HS-27A (cell line): ENCODE measurements at places on chromosomes 4 and X.
A peak's percentile ranks its signal among the peaks of the same experiment; 100 is the strongest.

- peak; percentile 93 for DNase-seq
Measured at GRCh38 chr4:25172961-25173915, 13.0 kb upstream of the SEPSECS start.

DNA sequence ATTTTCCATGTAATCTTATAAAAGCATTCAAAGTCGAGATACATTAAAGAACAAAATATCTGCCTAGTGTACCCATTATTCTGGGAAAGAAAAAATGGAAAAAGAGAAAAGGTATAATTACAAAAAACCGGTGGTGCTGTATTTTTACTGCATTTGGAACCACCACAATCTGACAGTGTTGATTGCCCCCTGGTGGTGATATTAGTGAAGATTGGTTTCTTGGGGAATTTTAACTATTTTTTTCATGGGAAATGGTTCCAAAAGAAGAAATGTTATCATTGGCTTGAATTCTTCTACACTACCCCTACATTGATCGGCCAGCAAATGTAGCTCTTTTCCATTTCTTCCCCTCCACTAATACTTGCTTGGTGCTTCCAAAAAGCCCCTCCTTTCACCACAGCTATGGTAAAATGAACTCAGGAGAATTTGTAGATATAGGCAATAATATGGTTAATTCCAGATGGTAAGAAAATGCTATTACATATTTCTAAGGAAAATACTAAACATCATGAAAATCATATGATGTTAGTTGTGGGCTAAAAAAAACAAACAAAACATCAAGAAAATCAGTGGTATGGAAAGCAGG lies 50.0 kb downstream of the COX18 start:
- DNase-seq, result peak; percentile 31

DNA sequence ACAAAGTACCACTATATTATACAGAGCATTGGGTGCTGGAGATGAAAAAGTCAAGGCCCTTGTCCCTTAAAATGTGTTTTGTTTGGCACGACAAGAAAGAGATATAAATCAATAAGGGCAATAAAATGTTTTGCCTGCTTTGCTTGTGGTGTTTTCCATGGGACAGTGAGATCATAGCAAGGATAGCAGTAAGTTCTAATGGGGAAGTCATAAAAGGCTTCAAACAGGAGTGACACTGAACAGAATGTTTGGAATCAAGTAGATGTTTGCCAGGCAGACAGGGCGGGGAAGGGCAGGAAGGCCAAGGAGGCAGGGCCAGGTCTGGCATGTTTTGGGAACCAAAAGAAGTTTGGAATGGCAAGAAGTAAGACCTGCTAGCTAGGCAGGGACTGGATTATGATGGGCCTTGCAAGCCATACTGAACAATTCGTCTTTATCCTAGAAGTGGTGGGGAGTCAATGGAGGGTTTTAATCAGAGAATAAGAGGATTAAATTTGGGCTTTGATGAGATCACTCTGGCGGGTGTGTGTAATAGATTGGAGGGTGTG lies 16.4 kb downstream of the FGF2 start:
- no peak for DNase-seq

DNA sequence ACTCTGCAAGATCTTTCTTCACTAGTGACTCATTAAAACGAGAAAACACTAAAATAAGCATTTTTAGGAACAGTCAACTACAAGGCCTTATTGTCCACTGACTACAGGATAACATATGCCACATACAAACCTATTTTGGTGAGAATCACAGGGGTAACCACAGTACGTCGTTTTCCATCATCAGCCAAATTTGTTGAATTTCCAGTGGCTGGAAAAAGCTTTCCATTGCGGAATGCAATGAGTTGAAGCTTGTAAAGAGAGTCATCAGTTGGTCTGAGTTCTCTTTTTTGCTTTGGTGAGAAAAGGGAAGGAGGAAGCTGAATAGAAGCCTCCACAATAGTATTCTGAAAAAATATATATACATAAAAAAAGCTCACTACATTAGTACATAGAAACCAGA lies 102.4 kb downstream of the ADGRA3 start:
- no peak for DNase-seq

DNA sequence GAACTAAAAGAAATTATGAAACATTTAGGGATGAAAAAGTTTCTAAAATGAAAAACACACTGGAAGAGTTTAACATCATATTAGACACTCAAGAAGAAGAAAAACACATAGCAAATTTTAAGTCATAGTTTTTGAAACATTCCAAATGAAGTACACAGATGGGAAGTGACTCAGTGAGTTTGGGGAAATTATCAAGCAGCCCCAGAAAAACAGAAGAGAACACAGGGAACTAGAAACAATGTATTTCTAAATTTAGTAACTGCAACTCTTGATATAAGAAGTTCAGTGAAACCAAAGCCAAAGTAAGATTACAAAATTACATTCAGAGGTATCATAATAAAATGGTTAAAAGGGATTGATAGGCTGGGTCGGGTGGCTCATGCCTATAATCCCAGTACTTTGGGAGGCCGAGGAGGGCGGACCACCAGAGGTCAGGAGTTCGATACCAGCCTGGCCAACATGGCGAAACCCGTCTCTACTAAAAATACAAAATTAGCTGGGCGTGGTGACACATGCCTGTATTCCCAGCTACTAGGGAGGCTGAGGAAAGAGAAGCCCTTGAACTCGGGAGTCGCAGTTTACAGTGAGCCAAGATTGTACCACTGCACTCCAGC lies 461.2 kb downstream of the KCTD8 start:
- no peak for DNase-seq

- no peak for DNase-seq
Measured at GRCh38 chr4:83725336-83726085, 189.6 kb downstream of the GPAT3 start.

DNA sequence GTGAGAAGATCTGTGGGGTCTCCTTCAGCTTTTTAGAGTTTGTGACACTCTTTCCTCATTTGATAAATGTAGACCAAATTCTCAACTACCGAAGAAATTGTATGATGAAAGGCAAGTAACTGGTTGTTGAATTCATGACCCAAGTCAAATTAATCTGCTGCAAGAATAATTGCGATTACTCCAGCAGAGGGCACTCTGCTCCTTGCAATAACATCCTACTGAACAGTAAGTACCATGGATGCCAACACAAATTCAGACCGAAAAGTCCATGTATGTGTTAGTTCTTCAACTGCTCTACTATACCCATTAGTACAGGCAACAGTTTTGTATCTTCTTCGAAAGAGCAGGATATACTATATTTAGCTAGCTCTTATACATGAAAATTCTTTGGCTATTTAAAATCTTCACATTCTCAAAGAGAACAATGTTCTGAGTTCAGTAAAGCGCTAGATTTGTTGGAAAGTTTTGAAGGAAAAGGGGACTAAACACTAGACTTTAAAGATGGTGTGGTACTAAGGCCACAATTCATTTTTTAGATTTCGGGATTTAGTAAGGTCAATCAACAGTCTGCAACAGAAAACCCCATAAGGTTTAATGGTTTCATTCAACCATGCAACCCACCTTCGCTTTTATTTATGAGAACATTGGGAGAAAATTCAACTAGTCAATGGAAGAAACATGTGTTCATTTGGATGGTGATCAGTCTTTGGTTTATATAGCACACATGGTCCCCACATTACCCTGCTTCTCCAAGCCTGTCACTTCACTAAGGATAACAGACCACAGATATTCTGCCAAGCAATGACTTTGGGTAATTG lies 105.4 kb upstream of the TBC1D9 start:
- peak; percentile 77 for DNase-seq

- no peak for DNase-seq
Measured at GRCh38 chr4:88814043-88814617, 116.5 kb upstream of the NAP1L5 start.

DNA sequence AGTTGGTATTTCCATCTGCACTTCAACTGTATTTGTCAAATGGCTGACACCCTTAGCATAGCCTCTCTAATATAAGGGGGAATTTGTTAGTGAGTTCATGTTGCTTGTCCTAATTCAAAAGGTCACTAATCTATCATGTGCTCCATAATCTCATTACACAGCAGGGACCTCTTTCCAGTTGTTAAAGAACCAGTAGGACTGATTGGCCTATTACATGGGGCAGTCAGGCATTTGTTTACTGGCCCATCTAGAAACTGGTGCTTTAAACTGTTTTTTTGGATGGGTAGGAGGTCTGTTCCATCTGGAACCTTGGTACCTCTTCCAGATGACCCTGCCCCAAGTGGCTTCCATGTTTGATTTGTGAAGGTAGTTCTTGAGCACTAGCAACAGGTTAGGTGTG lies 11.4 kb downstream of the ANK2 start:
- DNase-seq, result no peak

GRCh38 chr4:154927126-154927680 lies 146.1 kb downstream of the RBM46 start:
- no peak for DNase-seq

DNA sequence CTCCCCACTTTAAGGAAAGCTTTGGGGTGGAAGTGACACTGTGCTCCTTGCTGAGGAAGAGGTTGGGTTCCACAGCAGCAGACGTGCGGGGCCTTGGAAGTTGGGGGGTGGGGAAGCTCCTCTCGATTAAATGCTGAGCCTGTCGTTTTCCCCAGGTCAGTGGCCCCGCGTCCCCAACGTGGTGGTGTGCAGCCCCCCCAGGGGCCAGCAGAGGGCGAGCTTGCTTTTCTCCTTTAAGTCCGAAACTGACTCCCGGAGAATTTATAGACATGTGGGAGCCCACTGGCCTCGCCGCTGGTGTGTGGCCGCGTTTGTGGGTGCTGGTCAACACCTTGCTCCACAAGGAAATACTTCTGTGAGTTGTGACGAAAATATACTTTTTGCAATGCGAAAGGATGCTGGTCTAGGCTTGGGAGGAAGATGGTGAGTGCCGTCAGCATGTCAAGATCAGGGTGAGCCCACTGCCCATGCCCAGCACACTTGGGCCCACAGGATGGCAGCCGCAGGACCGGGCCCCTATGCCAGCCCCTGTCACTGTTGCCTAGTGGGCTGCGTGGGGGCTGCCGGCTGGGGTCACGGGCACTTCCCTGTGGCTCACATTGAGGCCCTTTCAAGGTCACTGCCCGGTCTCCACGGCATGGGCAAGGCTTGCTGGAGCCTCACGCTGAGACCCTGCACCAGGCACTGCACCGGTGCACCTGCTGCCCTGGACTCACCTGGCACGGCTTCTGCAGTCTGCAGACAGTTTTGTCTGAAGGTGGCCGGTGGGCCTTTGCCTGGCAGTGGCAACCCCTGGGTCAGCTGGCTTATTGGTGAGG lies 9.4 kb downstream of the UVSSA start:
- no peak for DNase-seq

DNA sequence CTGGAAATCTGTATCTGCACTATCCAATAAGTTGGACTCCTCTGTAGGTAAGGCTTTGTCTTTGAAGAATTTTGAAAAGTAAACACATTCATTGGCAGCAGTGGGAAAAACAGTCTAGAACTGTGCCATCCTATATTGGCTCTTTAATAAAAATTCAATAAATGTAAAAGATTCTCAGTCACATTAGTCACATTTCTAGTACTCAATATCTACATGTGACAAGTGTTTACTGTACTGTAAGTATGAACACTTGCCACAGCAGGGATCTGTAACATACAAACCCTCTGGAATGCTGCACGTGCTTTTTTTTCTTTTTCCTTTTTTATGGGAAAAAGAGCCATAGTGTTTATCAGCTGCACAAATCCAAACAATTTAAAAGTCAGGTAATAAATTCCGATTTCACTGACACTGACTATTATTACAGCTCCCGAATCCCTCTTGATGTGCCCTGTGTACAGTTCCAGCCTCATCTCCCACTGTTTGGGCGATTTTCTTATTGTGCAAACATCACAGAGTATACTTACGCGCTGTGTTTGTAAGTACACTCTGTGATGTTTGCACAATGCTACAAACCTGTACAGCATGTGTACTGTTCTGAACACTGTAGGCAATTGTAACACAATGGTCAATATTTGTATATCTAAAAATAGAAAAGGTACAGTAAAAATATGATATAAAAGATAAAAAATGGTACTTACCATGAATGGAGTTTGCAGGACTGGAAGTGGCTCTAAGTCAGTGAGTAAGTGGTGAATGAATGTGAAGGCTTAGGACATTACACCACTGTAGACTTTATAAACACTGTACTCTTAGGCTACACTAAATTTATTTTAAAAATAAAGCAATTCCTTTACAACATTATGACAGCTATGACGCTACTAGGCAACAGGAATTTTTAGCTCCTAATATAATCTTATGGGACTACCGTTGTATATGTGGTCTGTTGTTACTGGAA lies 8.7 kb downstream of the PYURF start:
- no peak for DNase-seq

DNA sequence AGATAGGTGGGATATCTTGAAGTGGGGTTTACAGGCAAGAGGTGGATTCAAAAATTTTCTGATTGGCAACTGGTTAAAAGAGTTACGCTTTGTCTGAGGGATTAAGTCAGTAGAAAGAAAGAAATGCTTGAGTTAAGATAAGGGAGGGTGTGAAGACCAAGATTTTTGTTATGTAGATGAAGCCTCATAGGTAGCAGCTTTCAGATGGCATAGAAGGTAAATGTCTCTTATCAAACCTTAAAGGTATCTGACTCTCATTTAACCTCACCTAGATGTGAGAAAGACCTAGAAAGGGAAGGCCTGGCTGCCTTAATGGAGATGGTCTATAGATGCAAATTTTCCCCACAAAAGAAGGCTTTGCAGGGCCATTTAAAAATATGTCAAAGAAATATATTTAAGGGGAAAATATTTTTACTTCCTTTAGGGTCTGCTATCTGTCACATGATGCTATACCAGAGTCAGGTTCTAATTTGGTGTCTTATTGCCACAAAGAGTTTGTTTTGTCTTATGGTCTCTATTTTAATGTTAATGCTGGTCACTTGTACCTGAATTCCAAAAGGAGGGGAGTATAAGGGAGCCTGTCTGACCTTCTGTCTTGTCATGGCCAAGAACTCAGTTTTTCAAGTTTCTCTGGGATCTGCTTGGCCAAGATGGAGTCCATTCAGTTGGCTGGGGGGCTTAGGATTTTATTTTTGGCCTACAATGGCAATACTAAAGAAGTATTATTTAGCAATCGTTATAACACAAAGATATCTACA lies 699.1 kb upstream of the AMOT start:
- no peak for DNase-seq

- no peak for DNase-seq
Measured at GRCh38 chr4:187289371-187289770, 565.7 kb upstream of the FAT1 start.

GRCh38 chr4:57168982-57169381 lies 58.8 kb upstream of the IGFBP7 start:
- no peak for DNase-seq

DNA sequence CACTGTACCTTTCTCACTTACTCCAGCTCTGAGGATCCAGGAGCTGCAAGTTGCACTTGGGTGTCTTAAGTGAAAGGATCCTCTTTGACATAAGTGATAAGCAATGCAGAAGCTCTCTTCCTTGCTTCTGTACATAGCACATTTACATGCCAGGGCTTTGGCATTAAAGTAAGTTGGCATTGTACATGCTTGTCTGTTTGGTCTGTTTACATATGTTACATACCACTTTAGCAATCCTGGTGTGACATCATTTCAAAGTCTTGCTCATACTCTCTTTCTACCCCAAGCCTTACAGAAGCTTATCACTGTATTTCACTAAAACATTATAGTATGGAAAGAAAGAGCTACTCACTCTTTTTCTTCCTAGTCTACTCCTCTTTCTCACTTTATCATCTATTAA lies 2548.3 kb downstream of the ARAP2 start:
- DNase-seq, result no peak

- DNase-seq, result no peak
Measured at GRCh38 chr4:14893713-14894112, 108.6 kb upstream of the CPEB2 start.
